Naive B cell (primary cell): ENCODE measurements at places on chromosomes 2 and 18. TPM values are rescaled to one million over a fixed set of nuclear protein-coding genes. Genes with fewer than 3 reads are reported as not detected.

Gene FAM161A
- 1.2 TPM for polyA plus RNA-seq

DNA sequence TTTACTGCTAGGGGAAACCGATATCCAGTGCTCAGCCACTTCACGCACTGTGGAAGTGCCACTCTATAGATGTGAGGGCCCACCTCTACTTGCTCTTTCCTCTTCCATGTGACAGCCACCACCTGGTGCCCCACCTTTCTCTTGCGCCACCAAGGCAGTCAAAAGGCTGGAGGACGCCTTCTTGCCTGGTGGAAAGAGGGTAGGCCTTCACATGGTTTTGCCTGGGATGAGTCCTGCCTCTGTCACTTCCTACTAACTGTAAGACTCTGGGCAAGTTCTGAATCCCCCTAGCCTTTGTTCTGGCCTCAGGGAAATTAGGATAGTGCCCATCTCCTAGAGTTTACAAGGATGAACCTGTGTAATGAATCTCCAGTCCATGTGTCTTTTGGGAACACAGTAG, 66.1 kb upstream of the ODC1 start:
- H3K27ac ChIP-seq = no peak overlapping the region
- no peak overlapping the region for H3K4me3 ChIP-seq
- no peak for DNase-seq

Gene PXDN
- polyA plus RNA-seq = not detected

Gene GALNT5
- polyA plus RNA-seq = not detected

- no peak overlapping the region for H3K27ac ChIP-seq
- H3K4me1 ChIP-seq = peaks cover 25% of the 10 kb centered on the region
- no peak for DNase-seq
- H3K4me3 ChIP-seq = peak overlapping the region; percentile 87
These were observed 1.4 kb downstream of the KCNS3 start for GRCh38 chr2:17879913-17880274.

GRCh38 chr18:3088449-3088848, 75.5 kb upstream of the LPIN2 start:
- no peak overlapping the region for H3K27ac ChIP-seq
- no peak for DNase-seq
- no peaks in the 10 kb centered on the region for H3K27me3 ChIP-seq
- H3K4me3 ChIP-seq = no peak overlapping the region
- no peaks in the 10 kb centered on the region for H3K4me1 ChIP-seq

- H3K4me3 ChIP-seq = no peak overlapping the region
- no peaks in the 10 kb centered on the region for H3K4me1 ChIP-seq
- no peaks in the 10 kb centered on the region for H3K27me3 ChIP-seq
These were observed 81.8 kb downstream of the INO80D start for GRCh38 chr2:206004004-206004693.

DNA sequence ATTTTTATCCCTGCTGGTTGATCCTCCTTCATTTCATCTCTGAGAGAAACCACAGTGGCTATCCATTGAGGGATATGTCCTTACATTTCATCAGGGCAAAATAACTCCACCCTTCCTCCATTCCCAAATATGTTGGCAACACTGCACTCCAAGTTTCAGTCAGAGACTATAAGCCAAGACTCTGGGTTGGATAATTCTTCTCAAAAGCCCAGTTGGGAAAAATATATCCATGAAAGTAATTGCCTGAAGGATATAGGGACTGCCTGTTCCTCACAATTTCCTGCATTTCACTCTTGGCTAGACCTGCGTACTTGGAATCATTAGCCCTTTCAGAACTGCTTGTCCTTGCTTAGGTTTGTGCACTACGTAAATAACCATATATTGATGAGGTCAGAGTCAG, 27.9 kb upstream of the EPB41L3 start:
- peaks cover 16% of the 10 kb centered on the region for H3K27me3 ChIP-seq
- H3K4me1 ChIP-seq = no peaks in the 10 kb centered on the region
- no peak overlapping the region for H3K4me3 ChIP-seq
- DNase-seq = no peak

- H3K4me3 ChIP-seq = no peak overlapping the region
- no peaks in the 10 kb centered on the region for H3K36me3 ChIP-seq
- H3K27ac ChIP-seq = no peak overlapping the region
- no peak for DNase-seq
- H3K4me1 ChIP-seq = no peaks in the 10 kb centered on the region
These were observed 171.2 kb downstream of the SPAG16 start for GRCh38 chr2:213455316-213456008.

- DNase-seq = no peak
- H3K4me3 ChIP-seq = no peak overlapping the region
- H3K4me1 ChIP-seq = peaks cover 3% of the 10 kb centered on the region
- H3K36me3 ChIP-seq = no peaks in the 10 kb centered on the region
- H3K27ac ChIP-seq = no peak overlapping the region
These were observed 127.7 kb upstream of the GLI2 start for GRCh38 chr2:120607996-120608395.

DNA sequence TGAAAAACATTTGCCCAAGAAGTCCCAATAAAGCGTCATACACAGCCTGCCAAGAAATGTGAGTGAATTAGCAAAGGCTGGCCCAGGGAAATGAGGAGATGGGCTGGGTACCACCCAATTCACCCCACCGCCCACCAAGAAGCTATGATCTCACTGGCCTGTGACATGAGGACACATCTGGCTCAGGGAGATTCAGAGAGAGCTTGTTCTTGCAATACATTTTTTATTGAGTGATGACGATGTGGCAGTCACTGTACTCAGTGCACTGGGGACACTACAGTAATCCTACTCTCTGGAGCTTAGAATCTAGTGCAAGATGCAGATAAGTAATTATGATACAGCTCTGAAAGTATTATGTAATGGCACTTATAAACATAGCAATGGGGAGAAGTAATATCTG, 64.6 kb upstream of the IGFBP2 start:
- H3K27ac ChIP-seq = no peak overlapping the region
- DNase-seq = no peak
- no peak overlapping the region for H3K4me3 ChIP-seq
- H3K4me1 ChIP-seq = no peaks in the 10 kb centered on the region

DNA sequence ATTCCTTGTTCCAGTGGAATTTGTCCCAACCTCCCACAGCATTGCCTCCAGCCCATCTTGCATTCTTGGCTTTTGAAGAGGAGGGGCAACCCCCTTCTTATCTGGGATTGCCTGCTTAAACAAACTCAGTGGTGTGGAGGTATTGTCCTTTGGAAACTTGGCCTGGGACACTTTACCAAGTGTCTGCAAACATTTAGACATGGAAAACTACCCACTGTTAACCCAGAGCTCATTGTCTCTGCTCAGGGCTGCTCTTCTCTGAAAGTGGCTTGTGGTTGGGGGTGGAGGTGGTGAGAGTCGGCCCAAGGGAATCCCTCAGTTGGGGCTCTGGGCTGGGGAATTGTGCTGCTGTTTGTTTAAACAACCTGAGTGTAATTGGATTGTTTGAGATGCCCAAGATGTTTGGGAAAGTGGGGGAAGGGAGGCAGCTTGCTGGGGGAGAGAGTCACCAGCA, 178.3 kb upstream of the GATA6 start:
- H3K27ac ChIP-seq = no peak overlapping the region
- peaks cover 8% of the 10 kb centered on the region for H3K27me3 ChIP-seq

DNA sequence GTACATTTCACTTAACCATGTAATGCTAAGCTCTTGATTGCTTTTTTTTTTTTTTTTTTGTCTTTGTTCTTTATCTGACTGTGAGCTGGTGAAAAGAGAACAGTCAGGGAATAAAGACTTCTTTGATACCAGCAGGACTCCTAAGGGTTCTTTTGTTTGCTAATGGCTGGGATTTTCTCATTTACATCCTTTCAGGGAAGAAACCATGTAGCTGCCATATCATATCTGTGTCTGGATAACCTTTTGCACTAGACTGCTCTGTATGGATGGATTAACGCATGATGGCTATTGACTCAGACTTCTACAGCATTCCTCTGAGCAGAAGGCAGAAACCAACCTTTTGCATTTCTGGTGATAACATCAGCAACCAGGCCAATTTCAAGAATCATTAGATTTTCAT, 504.0 kb downstream of the LRRTM4 start:
- H3K4me3 ChIP-seq = no peak overlapping the region
- no peaks in the 10 kb centered on the region for H3K4me1 ChIP-seq
- H3K27ac ChIP-seq = no peak overlapping the region
- no peaks in the 10 kb centered on the region for H3K36me3 ChIP-seq
- DNase-seq = no peak
- no peaks in the 10 kb centered on the region for H3K27me3 ChIP-seq

DNA sequence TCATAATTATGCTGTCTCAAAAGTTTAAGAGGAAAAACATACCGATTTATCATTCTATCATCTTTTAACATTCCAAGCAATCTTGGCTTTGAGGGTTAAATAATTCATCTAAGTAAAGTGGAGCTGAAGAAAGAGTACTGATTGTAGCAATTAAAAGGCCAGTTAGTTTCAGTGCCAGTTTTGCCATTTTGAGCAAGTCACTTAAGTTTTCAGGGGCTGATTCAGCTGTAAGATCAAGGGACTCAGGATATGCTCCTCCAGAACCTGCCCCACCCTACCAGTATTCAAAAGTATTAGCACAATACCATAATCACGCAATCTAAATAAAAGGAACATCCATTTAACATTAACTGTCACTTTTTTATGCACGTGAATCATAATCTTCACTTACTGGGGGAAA, 1.9 kb downstream of the SS18 start:
- H3K4me3 ChIP-seq = peak overlapping the region; percentile 98
- peaks cover 35% of the 10 kb centered on the region for H3K4me1 ChIP-seq
- H3K27me3 ChIP-seq = no peaks in the 10 kb centered on the region
- DNase-seq = no peak

DNA sequence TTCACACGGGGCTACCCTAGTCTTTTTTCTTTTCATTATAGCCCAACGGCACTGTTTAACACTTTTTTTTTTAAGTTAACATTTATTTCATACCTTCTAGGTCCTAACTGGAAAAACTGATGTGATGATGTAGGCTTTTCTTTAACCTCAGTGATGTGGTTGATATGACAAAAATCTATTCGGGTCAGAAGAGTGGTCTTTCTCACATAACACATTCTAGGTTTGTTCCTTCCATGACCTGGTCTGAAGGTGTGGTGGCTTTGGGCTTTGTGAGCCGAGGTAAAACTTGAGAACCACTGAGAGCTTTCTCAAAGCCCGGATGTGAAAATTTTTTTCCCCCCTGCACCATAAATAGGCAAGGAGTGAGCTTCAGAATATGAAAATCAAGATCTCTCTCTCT, 44.2 kb downstream of the GPD2 start:
- no peak overlapping the region for H3K27ac ChIP-seq
- no peak for DNase-seq
- H3K27me3 ChIP-seq = no peaks in the 10 kb centered on the region
- H3K36me3 ChIP-seq = peaks cover 21% of the 10 kb centered on the region
- no peak overlapping the region for H3K4me3 ChIP-seq

DNA sequence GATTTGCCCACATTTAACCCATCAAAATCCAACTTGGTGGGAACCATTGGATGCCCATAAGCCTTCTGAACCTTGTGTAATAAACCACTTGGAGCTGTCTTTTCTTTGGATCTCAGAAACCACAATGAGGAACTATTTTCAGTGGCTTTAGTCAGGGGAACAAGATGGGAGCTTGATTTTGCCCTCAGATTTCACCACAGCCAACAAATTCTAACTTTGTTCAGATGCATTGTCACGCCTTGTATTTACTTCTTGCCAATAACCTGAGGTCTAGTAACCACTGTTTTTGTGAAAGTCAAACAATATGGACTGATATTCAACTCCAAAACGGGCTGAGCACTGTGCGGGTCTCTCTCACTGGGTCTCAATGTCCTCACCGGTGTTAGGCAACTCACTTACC, 508.2 kb downstream of the TNS1 start:
- H3K4me1 ChIP-seq = no peaks in the 10 kb centered on the region
- H3K36me3 ChIP-seq = no peaks in the 10 kb centered on the region
- no peak overlapping the region for H3K27ac ChIP-seq
- no peak overlapping the region for H3K4me3 ChIP-seq

DNA sequence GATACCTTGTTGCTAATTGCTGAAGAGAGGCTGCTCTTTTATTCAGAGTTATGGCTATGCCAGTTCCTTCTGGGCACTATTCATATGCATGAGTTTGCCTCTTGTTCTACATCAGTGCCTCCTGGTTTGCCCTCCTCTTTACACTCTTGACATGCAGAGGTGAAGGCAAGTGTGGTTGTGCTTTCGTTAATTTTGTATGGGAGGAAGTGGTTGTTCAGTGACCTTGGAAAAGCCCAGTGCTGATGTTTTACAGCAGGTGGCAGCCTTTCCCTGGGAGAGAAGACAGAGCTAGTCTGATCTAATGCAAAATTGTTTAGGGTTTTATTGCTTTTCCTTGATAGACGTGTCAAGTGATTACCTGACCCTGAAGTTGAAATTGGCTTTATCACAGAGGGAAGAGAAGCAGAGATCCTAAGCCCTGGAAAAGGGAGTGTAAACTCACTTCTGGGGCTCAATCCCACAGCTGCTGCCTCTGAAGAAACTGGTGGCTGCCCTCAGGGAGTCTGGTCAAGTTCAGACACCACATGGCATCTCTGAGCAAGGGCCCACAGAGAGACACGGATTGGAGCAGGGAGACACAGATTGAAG, 30.5 kb upstream of the VPS54 start:
- H3K27ac ChIP-seq = no peak overlapping the region
- peak; percentile 69 for DNase-seq

DNA sequence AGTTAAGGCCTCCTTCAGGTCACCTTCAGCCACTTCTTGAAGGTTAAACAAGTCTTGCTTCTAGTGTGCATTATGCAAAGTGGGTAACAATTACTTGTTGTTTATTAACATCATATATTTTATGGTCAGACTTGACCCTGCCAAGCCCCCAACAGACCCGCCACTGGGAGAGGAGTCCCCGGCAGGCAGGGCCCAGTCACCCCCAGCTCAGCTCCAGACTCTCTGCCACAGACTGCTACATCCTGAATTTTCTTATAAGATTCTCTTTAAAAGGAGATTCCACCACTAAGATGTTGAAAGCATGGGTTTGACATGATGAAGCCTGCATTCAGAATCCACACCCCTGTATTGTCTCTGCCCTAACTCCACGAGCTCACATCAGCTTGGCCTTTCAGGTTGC, 174.3 kb upstream of the ARL4C start:
- no peaks in the 10 kb centered on the region for H3K36me3 ChIP-seq
- no peaks in the 10 kb centered on the region for H3K4me1 ChIP-seq
- peak overlapping the region; percentile 20 for H3K27ac ChIP-seq
- H3K27me3 ChIP-seq = no peaks in the 10 kb centered on the region
- H3K4me3 ChIP-seq = no peak overlapping the region

Gene TPRKB
- polyA plus RNA-seq = 71.0 TPM
